ENCODE measurements at places on chromosomes 6 and 20. TPM values are rescaled to one million over a fixed set of nuclear protein-coding genes. Genes with fewer than 3 reads are reported as not detected.

DNA sequence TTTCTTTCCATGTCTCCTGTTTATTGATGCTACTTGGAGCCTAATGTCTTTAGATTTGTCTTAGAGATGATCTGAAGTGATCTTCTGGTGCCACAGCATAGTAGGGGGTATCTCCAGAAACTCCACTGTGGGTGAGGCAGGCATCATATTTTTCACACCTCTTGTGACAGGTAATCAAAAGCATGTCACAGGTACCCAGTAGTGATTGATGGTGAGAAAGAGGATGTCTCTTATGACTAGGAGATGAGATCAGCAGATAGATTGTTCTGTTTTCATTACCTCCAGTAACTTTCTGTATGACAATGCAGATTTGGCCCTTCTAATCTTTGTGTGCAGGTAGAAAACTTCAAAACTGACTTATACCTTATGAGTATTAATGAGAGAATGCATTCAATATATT is 13.5 kb downstream of the NCOA7 start:
- DNase-seq = peak; percentile 61

GRCh38 chr6:54179152-54179551 is 67.9 kb downstream of the MLIP start:
- DNase-seq = no peak

DNA sequence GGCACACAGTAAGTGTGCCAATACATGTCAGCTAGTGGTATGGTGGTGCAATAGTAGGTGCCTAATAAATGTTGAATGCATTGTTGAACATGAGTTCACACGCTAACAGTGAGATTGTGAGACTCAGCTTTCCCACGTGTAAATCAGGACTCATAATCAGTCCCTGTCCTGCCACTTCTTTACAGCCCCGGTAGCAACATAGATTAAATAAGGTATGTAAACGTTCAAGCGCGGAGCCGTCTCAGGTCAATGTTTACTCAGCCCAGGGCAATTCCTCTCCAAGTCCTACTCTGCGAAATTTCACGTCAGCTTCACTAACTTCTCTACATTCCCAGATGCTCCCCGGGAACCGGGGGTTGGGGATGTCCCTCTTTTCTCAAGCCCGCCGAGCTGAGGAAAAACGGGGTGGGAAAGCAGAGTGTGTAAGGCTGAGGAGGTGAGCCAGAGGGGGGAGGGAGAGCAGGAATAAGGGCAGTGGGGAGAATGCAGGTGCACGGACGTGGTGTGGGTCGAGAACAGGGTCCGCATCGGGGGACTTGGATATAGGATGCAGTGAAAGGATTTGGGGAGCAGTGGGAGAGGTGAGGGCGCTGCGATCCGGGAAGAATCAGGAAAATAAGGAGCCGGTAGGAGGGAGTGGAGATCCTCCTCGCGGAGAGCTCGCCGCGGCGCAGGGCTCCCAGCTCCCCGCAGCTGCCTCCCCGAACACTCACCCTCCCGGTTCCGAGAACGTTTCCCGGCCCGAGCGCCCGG is 544 bp upstream of the TP53INP2 start:
- DNase-seq = no peak

DNA sequence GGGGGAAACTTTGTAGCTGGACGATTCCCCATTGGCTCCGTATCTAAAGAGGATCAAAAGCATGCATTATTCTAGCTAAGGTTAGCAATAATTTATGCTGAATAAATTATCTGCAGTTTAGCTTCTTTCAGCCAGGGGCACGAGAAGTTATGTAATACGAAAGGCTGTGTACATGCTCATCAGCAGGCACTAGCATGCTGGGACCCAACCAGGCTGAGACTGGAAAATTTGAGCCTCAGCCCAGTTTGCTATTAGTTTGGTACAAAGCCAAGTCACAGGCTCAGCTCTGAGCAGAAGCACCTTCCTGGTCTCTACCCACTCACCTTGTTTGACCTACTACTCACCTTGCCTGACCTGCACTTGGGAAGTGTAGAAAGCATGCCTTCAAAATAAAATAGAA is 328.1 kb upstream of the ARID1B start:
- no peak for DNase-seq

DNA sequence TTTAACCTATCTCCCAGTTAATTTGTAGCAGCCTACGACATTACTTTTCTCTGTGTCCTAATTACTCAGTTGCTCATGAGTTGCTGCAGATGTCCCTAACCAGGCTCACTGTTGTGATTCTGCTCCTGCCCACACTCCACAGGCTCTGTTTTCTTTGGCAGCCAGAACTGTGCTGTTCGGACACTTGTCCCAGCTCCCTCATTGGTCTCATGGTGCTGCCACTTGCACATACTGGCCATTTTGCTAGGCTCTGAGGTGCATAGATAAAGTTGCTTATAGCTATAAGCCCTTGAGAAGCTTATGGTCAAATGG is 55.0 kb downstream of the NOX3 start:
- no peak for DNase-seq

DNA sequence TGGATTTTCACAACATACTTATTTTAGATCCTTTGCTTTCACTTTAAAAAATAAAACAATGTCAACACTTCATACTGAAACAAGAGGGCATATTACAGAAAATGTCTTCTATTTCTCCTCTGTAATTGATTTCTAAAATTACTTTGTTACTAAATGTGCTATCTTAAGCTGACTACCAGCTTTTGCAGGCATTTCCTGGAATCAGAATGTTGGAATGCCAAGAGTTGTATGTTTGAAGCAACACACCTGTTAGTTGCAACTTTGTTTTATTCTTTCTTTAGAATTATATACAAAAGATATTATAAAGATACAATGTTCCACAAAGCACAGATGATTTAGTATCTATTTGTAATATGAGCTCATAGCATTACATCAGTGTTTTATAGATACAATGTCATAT is 62.5 kb upstream of the TMEM170B start:
- no peak for DNase-seq

GRCh38 chr6:154840363-154840762 is 107.1 kb downstream of the SCAF8 start:
- DNase-seq = no peak

- DNase-seq = no peak
Measured at GRCh38 chr6:26516481-26517427, 16.7 kb downstream of the BTN1A1 start.

GSTA2 gene
- not detected for total RNA-seq

MAP3K5 gene
- total RNA-seq = 31.6 TPM

GRCh38 chr6:37679539-37680476 is 17.9 kb downstream of the MDGA1 start:
- DNase-seq = peak; percentile 67

- DNase-seq = no peak
Measured at GRCh38 chr6:138691595-138692057, 81.9 kb upstream of the CCDC28A start.

SLC32A1 gene
- not detected for total RNA-seq

DNA sequence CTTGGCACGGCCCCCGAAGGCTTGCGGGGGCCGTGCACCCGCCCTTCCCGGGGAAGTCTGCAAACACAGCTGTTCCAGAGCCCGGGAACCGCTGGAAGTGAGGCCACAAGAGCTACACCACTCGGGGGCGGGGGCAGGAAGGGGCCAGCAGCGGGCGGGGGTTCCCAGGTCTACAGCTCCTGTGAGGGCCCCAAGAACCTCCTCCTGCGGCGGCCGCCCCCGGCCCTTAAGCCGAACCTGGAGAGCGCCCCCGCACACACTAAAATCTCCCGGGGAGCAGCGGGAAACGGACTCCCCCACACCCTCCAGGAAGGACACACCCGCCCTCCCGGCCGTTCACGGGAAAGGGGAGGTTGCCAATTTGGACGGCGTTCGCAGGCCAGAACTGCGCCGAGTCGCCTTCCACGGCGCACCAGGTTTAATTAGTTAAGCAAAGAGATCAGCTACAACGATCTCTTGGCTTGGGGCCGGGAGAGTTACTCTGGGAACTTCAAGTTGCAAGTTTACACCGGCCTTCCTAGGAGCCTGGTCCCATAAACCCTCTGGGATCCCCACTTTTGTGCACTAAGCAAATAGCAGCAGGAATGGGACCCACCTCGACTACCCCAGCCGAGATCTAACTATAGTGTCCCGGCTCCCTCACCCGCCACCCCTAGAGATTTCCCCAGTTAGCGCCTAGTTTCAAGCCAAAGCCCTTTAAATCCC is 1.7 kb downstream of the JAG1 start:
- DNase-seq = no peak

ETV7 gene
- total RNA-seq = 1.9 TPM

DNA sequence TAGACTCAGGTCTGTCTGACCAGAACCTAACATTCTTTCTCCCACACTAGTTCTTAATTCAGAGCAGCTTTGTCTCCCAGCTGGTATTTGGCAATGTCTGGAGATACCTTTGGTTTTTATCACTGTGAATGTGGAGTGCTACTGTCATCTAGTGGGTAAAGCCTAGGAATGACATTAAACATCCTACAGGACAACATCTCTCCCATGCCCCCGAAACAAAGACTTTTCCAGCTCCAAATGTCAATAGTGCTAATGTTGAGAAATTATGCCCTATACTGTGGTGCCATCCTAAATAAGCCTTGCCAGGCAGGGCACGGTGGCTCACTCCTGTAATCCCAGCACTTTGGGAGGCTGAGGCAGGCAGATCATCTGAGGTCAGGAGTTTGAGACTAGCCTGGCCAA is 4.2 kb upstream of the TTPAL start:
- DNase-seq = no peak

DNA sequence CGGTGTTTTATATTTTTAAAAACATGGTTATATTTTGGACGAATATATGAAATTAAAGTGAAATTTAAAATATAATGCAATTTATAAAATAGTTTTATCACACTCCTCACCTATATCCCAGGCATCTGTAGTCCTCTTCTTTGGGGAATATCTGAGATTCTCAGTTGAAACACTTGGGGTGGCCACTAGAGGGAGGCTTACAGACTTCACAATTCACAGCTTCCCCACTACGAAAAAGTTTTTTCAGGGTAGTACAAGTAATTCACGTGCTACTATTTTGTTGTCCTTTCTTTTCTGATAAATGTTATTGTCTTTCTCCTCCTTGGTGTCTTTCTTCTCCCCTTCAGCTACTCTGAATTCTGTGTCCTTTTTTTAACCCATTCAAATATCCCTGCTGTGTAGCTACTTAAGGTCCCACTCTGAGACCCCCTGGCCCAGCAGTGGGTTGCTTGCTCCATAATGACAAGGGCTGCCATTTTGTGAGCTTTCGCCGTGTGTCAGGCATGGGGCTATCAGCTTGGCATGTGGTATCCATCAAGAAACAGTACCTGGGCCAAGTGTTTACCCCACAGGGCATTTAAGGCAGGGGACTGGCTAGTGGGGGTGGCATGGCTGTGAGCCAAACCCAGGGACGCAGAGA is 43.6 kb upstream of the PHACTR3 start:
- DNase-seq = no peak

NANP gene
- 5.1 TPM for total RNA-seq

VSX1 gene
- not detected for total RNA-seq

OPRL1 gene
- 0.41 TPM for total RNA-seq

GRCh38 chr6:7178280-7178679 is 70.5 kb downstream of the RREB1 start:
- no peak for DNase-seq

TRIM10 gene
- total RNA-seq = not detected

DEFB113 gene
- total RNA-seq = not detected

DNA sequence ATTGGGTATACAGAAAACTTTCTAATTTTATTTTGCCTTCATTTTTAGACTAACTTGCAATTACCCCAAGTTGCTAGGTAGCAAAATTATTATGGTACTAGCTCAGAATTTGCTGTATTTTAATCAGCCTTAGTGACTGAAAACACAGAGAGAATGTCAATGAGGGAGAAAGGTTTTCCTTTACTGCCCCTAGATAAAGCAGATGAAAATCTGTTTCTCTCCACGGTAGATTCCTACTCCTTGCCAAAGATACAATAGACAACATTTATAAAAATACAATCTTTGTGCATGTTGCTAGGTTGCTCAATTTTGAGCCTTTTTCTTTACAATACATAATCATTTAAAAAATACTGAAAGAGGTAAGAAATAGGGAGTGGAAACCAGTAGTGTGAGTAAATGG is 222.2 kb downstream of the BCKDHB start:
- no peak for DNase-seq

MYBL2 gene
- total RNA-seq = 175 TPM

DNA sequence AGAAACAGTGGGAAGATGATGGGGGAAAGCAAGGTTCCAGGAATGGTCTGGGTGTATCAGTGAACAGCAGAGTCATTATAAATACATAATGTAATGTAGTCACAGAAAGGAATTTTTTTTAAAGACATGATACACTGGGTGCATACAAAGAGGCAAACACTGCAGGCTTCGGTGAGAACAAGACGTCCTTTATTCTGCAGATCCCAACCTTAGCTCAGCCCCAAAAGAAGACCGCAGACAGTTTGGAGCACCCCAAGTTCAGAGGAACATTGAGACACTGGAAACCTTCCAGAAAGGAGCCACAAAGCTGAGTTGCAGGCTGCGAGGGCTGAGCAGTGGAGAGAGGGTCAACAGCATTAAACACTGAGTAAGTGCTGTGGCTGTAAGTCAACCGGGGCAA is 30.6 kb upstream of the FOXC1 start:
- DNase-seq = no peak

SPATA25 gene
- 2.4 TPM for total RNA-seq

- no peak for DNase-seq
Measured at GRCh38 chr6:6401401-6401800, 80.9 kb upstream of the F13A1 start.

DNA sequence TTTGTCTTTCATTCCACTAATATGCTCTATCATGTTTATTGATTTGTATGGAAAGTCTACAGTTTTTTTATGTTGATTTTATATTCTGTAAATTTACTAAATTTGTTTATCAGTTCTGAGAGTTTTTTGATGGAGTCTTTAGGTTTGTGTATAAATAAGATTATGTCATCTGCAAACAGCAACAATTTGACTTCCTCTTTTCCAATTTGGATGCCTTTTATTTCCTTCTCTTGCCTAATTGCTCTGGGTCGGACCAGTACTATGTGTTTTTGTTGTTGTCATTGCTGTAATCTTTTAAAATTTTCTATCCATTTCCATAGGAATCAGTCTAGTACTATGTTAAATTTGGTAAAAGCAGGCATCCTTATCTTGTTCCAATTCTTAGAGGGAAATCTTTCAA is 31.5 kb upstream of the POLR1H start:
- DNase-seq = no peak

- no peak for DNase-seq
Measured at GRCh38 chr6:168506460-168506859, 65.5 kb downstream of the SMOC2 start.

DNA sequence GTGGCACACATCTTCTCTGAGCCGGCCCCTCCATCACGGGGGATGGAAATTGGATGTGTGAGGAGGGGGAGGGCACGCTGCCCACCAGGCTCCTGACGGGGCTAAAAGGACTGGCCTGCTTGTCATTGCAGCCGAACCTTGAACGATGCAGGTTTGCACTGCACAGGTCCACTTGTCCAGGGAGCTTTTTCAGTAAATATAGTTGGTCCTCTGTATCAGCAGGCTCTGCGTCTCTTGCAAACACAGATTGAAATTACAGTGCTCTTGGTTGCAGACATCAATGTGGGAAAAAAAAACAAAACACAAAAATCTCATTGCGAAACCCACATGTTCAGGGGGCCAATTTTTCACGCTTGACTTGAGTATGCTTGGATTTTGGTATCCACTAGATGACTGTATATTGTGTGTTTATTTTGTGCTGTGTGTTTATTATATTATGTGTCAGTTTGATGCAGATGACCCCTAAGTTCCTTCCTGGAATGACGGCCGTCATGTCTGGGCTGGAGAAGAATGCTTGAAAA is 29.2 kb downstream of the ERMARD start:
- DNase-seq = no peak
